ENCODE measurements at places on chromosomes 6 and 20.

DNA sequence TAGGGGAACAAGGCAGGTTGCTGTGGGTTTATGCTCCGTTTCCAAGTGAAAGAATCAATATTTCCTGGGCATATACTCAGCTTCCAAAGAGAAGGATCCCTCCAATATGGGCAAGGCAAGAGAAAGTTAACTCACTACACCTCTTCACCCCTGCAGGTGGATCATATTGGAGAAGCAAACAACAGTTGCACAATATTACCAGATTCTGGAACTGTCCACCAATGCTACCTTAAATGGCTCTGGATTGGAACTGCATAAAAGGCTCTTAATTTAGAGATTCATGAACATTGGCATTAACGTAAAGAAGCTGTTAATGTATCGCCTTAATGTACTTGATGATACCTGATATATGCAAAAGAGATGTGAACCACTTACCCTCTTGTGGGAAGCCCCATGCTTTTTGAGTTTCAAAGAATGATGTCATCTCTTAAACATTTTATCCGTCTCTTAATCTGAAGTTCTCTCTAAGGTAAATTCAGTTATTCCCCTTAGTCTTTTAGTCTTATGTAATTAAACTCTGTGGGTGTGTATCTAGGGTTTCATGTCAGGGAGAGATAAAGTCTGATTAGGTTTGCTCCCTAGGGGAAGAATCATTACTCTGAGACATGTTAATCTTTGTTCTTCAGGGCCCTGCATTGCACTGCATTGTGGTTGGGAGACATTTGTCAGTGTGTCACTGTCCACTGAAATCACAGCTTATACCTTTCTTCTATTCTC, 99.5 kb downstream of the PHACTR1 start:
- DNase-seq: no peak

- no peak for DNase-seq
Observed at GRCh38 chr20:58038123-58038654, 190.3 kb downstream of the ANKRD60 start.

DNA sequence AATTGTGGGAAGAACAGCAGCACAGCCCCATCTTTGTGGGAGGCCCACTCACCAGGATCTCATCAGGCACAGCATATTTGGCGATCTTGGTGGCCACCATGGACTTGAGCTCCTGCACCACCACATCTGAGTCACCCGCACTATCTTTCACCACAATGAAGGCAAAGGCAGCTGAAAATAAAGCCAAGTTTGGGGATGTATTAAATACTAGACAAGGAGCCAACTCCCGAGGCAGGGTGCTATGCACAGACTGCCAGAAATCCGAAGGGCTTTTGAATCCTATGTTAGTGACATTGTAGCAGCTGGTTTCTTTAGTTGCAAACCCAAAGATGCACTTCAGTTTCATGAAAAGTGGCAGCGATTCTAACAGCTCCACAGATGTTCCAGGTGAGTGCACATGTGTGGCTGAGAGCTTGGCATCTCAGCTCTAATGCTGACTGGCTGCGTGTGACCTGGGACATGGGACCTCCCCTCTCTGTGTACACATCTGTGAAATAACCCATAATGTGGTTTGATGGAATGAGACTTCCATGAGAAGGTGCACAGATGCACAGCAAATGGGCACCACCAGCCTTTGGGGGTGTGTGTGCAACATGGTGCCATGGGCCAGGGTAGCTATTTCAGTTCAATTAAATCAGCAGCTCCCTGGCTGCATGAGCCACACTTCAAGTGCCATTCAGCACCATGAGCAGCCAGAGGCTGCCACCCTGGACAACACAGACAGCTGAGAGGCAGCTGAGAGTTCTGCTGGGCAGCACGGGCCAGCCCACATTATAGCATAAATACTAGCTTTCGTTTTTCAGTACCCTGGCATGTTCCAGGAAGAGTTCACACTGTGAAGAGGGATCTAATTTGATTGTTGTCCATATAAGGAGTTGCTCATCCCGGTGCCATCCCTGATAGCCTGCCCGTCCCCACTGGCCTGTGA, 16.9 kb upstream of the APMAP start:
- no peak for DNase-seq

GRCh38 chr6:125310994-125311649, 9.4 kb upstream of the HDDC2 start:
- no peak for DNase-seq

DNA sequence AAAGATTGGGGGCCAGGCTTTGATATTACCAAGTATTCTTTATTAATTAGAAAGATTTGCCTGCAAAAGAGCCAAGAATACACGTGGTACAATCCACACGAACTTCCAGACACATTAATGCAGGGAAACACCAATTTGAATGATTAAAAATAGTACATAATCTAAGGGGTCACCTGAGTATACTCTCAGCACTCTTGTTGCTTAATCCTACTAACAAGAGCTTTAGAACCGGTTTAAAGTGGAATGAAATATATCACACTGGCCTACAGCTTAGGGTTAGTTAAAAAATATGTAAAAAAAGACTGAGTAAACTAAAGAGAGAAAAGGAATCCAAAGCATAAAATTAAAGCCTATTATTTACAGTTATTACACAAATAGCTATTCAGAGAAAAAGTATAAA, 49.0 kb downstream of the COL9A1 start:
- DNase-seq: no peak

- DNase-seq: no peak
Observed at GRCh38 chr6:157096105-157096504, 227.2 kb downstream of the TMEM242 start.

GRCh38 chr6:5084781-5085647, at the start of gene PPP1R3G:
Gene PPP1R3G (plus strand): TSS chr6:5085341. CDS start chr6:5085486, 145 bp downstream.
- DNase-seq: peak; percentile 37

GRCh38 chr6:5763407-5763806, 243.3 kb downstream of the NRN1 start:
- no peak for DNase-seq

- no peak for DNase-seq
Observed at GRCh38 chr20:44717986-44718385, 2.8 kb downstream of the CCN5 start.

DNA sequence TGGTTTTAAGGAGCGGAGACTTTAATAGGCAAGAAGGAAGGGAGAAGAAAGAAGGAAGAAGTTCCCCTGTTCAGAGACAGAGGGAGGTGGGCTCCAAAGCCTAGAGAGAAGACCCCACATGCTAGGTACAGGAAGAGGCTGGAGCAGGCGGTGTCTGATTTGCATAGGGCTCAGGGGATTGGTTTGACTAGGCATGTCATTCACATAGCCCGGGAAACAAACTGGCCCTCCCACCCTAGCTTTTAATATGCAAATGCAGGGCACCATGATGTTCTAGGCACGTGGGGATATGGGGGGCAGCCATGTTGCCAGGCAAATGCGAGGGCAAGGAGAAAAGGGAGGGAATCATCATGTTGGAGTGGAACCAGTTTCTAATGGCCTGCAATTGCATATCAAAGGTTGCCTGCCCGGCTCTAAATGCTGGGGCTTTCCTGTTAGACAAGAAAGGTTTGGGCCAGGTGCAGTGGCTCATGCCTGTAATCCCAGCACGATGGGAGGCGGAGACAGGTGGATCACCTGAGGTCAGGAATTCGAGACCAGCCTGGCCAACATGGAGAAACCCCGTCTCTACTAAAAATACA, 34.3 kb upstream of the AGPAT4 start:
- no peak for DNase-seq

- DNase-seq: peak; percentile 60
Observed at GRCh38 chr20:38790200-38791053, 15.1 kb upstream of the PPP1R16B start.

Measured in stimulated activated CD4-positive, alpha-beta T cell treated with anti-CD3 and anti-CD28 coated beads, Interleukin-15, amount 100 ng/mL, for 24 hours (primary cell).